Hematopoietic multipotent progenitor cell treated with erythropoietin and hydrocortisone succinate and interleukin-3 and kit ligand, for 15 days (in vitro differentiated cells): ENCODE measurements at places on chromosomes 7 and 10.

DNA sequence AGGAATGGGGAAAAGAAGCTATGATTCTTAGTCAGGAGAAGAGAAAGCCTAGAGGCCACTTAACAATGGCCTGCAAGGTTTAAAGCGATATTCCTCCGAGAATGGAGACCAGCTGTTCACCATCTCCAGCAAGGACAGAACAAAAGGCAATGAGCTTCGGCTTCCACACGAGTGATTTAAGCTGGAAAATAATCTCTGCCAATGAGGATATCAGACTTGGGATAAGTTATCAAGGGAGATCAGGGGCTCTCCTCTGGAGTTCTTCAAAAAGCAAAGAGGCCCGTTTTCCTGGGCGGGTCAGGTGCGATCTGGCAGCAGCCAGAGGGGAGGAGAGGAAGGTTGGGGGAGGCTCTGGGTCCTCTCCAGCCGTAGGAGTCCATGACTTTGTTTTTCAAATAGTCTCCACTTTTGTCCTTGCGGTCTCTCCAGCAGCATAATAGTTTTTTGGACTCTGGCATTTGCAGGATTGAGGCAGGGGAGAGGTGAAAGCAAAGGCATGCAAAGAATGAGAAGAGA is 211.3 kb downstream of the SKIDA1 start:
- DNase-seq: no peak

GRCh38 chr10:67697724-67698131 is 1.7 kb upstream of the CTNNA3 start:
- peak; percentile 35 for DNase-seq

DNA sequence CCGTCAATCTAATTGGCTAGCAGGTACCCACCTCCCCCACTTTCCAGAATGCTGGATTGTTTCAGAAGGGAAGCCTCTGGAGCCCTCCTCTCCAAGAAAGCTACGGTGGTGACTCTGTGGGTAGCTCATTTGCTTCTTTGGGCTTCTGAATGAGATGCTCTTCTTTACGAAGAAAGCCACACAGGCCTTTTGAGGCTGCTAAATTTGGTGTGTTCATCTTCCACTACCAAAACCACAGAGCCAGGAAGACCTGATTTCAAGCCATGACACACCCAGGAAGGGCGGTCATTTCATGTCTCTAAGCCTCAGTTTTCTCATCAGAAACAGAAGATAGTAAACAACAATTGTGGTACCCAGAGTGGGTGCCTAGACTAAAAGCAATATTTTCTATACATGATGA is 901.2 kb downstream of the KCNMA1 start:
- DNase-seq: no peak

- no peak for DNase-seq
Measured at GRCh38 chr10:99920486-99920885, 89.3 kb downstream of the DNMBP start.

- no peak for DNase-seq
Measured at GRCh38 chr7:48259463-48260280, 88.4 kb downstream of the ABCA13 start.

GRCh38 chr7:40595129-40595528 is 460.3 kb downstream of the SUGCT start:
- DNase-seq: no peak

- DNase-seq: no peak
Measured at GRCh38 chr10:79941146-79941545, 7.8 kb downstream of the SFTPD start.

GRCh38 chr10:63265222-63265617 is 132.1 kb downstream of the NRBF2 start:
- peak; percentile 78 for DNase-seq

DNA sequence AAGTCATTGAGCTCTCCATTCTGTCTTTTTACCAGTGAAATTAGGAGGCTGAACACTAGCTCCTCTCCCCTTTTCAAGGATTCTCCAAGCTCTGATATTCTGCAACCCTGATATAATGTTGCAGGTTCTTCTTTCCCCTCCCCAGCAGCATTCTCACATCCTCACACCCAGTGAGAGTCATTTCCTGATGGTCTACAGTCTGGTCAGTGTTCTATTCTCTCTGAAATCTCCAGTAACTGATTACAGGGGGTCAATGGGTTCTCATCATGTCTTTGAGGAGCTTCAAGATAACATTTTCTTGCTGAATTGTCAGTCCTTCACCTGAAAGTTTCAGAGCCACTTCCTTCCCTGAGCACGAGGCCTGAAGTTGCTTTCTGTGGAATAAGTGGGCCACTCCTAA is 299.4 kb downstream of the PTEN start:
- no peak for DNase-seq

- DNase-seq: no peak
Measured at GRCh38 chr7:92964141-92964540, 127.8 kb upstream of the CDK6 start.

DNA sequence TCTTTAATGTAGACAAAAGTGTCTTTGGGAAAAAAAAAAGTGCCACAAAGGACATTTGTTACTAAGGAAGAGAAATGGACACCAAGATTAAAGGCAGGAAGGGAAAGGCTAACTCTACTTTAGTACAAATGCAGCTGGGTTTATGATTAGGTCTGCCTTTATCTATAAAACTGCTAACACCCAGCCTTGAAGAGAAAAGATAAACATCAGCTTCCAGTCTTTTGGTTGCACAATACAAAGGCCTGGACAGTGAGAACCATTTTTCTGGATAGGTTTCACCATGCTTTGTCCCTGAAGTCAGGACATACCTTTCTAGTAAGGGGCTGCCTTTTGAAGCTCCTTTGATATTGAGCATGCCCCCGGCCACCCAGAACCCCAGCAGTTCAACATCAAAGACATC is 45.1 kb downstream of the ZNF248 start:
- DNase-seq: no peak

DNA sequence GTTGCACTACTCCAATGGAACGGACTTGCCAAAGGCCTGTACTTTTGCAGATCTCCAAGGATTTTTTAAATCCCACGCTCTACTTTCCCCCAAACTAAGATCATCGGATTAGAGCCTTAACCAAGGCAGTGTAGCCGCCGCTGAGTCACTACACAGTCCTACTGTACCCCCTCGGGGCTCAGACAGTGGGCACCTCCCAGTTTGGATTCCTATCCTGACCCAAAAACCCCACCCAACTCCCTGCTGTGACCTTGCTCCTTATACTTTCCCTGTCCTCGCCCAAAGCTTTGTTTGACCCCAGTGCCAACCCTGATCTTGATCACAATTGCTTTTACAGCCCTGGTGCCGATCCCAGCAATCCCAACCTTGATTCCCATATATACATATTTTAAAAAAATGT is 17.5 kb upstream of the PLAU start:
- DNase-seq: no peak

DNA sequence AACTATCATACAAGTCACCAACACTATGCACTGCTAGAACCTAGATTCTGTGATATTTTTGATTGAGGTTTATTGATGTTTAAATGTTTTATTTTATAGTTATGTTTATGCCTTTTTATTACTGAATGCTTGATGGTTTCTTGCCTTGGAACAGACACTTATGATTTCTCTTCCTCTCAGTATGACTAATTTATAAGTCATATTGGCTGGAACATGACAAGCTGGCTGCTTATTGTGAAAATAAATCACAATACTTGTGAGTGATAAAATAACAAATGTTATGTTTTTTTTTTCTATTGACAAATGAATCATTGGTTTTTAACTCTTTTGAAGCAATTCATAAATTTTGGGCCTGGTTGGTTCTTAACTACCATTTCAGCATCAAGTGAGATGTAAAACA is 142.0 kb upstream of the MALRD1 start:
- DNase-seq: no peak

- DNase-seq: no peak
Measured at GRCh38 chr10:13206546-13207443, 27.4 kb downstream of the UCMA start.

DNA sequence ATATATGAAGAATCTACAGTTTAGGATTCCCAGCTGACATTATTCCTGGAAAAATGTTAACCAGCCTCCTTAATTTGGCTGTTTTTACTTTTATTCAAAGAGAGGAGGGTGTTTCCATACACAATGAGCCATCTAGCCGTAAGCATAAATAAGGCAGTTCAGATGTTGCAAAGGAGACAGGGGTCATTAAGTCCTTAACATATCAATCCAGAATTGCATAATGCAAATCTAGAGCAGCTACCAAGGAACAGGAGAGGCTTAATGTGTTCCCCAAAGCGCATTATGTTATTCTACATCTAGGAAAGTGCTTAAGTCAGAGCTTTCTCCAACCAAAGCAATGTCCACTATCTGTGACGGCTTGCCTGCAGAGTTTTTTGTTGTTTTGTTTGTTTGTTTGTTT is 32.4 kb upstream of the TCF7L2 start:
- no peak for DNase-seq

GRCh38 chr7:70913924-70914323 is 218.0 kb upstream of the GALNT17 start:
- DNase-seq: no peak

DNA sequence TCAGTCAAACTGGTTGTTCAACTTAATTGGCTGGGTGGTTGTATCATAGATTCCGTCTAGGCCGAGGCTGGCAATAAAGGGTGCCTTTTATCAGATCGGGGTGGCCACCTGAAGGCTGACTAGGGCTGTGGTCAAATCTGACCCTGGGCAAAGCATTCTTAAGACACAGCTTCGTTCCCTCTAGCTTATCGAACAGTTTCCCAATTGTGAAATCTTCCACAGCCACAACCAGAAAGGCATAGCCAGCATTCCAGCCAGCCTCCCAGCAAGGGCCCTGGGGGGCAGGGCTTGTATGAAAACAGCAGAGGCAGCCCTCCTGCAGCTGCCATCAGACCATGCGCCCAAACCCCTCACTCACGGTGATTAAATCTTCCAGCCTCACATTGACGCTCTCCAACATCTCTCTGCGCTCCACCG is 42.5 kb upstream of the TMEM213 start:
- no peak for DNase-seq

- DNase-seq: no peak
Measured at GRCh38 chr7:22418251-22419046, 61.5 kb upstream of the RAPGEF5 start.

DNA sequence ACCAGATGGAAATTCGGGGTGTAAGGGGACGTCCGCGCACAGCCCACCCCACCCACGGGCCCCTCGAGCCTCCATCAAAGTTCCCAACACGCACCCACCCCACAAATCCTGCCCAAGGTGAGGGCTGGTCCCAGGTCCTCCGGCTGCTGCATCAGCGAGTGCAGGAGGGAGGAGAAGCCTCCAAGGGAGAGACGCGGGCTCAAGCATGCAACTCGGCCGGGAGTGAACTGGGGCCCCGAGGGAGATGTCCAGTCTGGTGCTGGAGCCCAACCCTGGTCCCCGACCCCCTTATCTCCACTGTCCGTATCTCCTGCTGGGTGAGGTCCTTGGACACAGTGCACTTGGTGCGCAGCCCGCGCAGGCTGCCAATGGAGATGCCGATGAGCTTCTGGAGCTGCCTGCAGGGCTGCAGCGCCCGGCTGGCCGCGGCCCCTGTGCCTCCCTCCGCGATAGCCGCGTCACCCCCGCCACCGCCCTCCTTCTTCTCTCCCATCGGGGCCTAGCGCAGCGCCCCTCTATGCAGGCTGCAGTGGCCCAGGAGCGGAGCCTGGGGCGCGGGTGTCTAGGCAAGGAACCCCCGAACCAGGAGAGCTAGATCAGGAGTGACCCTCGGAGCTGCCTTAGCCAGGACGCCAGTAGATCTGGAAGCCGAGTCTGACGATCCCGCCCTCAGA is 489.2 kb downstream of the ZNF33B start:
- no peak for DNase-seq

GRCh38 chr7:1087952-1088920 is at the start of gene GPER1:
Gene GPER1, plus strand, starts transcription at chr7:1088113. Its CDS starts 3,616 bp downstream, at chr7:1091729.
- DNase-seq: no peak

GRCh38 chr7:66198956-66199355 is 6.2 kb upstream of the TPST1 start:
- no peak for DNase-seq

GRCh38 chr10:106023329-106023728 is 1141.2 kb downstream of the SORCS1 start:
- no peak for DNase-seq

GRCh38 chr7:151590850-151591771 is 71.4 kb upstream of the RHEB start:
- no peak for DNase-seq

GRCh38 chr10:79947083-79947415 is 1.9 kb downstream of the SFTPD start:
- no peak for DNase-seq

- DNase-seq: no peak
Measured at GRCh38 chr10:46069771-46070463, 23.8 kb upstream of the MSMB start.

DNA sequence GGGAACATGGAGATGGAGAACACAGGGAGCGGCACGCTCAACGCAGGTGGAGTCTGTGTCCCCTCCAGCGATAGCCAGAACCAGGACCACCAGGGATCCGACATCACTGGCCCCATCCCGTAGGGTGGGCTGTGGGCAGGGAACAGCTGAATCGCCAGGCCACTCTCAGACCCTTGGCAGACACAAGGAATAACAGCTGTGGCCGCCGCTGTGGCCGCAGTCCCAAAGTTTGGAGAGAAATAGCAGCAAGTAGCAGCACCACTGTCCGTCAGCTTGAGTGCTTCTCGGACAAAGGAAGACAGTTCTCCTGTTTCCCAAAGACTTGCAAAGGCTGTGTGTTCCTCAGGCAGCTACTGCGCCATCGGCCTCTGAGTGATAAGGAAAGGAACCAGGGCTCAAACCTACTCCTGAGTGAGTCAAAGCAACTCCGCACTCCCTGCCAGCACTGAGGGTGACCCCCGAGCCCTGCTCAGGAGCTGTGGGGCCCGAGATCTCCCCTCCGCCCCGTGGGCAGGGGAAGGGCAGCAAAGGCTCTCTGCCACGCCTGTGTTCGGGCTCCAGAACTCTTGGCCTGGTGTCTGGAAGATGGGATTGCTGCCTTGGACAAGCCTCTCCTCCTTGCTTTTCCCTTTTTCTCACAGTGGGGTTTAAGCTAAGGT is 82.3 kb upstream of the FAM20C start:
- DNase-seq: no peak

DNA sequence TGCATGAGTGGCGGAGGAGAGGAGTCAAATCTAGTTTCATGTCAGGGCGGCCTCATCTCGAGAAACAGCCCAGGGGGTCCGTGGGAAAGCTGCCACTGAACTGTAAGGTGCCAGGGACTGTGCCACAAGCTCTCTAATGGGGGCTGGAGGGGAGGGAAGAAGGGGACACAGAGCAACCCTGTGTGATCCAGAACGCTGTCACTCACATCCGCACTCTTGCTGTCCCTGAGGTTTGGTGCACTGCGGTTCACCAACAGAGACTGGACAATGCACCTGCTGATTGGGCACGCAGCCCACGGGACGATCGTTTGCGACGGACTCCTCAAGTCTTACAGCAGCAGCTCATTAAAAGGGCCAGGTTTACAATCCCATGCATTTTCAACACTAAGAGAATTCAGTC is 47.7 kb downstream of the AMZ1 start:
- DNase-seq: no peak
